NCI-H82 (cell line): ENCODE measurements at places on chromosomes 12 and 14.

- no peak for DNase-seq
Measured at GRCh38 chr14:105745433-105746123, 219.2 kb downstream of the TMEM121 start.

DNA sequence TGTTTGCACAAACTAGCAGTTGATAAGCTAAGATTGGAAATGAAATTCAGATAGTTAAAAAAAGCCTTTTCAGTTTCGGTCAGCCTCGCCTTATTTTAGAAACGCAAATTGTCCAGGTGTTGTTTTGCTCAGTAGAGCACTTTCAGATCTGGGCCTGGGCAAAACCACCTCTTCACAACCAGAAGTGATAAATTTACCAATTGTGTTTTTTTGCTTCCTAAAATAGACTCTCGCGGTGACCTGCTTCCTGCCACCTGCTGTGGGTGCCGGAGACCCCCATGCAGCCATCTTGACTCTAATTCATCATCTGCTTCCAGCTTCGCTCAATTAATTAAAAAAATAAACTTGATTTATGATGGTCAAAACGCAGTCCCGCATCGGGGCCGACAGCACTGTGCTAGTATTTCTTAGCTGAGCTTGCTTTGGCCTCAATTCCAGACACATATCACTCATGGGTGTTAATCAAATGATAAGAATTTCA, 335.6 kb downstream of the TMEM121 start:
- DNase-seq, result no peak

GRCh38 chr12:69085852-69086251, 152.9 kb upstream of the CPM start:
- no peak for DNase-seq

DNA sequence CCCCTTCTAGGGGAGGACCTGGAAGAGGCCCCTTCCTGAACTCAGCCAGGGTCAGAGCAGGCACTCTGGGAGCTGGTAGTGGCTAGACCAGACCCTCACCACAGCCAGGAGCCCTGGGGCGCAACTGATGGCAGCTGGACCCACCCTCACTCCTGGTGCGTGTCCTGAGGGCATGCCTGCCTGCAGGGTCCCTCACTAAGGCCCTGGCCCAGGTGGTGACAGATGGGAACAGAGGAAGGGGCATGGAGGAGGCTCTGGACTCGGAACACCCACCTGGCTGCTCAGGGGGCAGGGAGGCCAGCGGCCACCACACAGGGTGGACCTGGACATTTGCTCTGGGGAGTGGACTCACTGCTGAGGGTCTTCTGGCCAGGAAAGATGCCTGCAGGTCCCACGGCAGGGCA, 342.2 kb upstream of the SFSWAP start:
- no peak for DNase-seq

DNA sequence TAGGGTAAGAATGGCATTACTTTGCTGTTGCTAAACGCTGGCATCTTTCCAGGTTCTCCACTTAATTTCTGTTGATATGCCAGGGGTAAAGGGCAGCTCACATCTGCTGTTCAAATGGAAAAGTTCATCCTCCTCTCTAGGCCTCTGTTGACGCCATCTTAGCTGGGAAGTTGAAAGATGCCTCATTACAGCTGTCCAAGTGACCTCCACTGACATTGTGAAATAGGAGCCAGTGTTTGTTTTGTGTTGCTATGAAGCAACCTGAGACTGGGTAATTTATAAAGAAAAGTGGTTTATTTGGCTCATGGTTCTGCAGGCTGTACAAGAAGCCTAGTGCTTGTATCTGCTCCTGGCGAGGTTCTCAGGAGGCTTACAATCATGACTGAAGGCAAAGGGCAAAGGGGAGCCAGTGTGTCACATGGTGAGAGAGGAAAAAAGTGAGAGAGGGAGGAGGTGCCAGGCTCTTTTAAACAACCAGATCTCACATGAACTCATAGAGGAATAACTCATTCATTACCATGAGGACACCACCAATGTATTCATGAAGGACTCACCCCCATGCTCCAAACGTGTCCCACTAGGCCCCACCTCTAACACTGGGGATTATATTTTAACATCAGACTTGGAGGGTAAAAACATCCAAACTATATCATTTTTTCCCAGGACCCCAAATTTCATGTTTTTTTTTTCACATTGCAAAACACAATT, 3.2 kb upstream of the ADAM21 start:
- DNase-seq, result no peak

DNA sequence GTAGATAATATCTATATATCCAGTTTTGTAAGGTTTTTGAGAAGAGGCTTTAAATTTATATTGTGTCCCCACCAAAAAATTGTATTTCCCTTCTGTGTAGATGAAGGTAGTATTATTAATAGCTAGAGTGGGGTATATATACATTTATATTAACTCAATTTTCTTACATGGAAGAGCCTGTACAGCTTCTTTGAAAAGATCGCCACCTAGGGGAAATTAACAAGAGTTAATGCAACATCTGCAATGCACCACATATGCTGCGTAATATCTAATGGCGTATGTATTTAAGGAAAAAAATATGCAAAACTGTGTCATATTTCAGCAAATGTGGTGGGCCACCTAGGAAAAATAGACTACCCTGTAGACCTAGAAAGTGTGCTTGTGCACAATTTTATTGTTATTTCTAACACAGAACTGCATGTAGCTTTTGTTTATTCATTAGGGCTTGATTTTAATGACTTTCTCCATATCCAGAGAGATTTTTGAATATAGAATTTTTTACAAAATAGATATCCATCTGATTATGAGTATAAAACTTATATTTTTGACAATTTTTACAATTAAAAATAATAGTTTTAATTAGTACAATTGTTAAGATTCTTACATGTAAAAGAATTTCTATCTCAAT, 14.0 kb downstream of the CCER1 start:
- peak; percentile 73 for DNase-seq

- DNase-seq, result no peak
Measured at GRCh38 chr12:10147714-10148403, 17.9 kb upstream of the CLEC7A start.

DNA sequence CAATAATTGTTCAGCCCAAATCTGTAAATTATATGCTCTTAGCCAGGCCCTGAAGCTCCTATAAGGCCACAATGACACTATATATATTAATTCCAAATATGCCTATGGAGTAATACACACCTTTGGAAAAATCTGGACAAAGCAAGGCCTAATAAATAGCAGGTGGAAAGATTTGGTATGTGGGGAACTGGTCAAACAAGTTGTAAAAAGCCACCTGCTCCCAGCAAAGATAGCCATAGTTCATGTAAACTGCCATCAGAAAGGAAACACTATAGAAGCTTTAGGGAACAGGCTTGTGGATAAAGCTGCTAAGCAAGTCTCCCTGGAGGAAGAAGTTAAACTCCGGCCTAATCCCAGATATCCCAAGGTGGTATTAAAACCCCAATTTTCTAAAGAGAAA, 29.7 kb downstream of the PRMT8 start:
- no peak for DNase-seq

DNA sequence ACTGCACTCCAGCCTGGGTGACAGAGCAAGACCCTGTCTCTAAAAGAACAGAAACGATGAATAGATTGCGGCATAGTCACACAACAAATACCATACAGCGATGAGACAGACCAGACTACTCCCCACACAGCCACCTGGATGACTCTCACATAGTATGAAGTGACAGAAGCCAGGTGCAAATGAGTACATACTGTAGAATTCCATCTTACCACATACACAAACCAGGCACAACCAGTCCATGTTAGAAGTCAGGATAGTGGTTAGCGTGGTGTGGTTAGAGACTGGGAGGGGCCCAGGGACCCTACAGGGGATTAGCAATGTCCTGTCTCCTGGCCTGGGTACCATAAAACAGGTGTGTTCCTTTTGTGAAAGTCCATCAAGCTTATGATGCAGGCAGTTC, 53.8 kb downstream of the FAM222A start:
- no peak for DNase-seq

- peak; percentile 16 for DNase-seq
Measured at GRCh38 chr12:30996752-30997151, 70.2 kb downstream of the TSPAN11 start.

- DNase-seq, result no peak
Measured at GRCh38 chr14:62528296-62528695, 517.0 kb downstream of the KCNH5 start.

DNA sequence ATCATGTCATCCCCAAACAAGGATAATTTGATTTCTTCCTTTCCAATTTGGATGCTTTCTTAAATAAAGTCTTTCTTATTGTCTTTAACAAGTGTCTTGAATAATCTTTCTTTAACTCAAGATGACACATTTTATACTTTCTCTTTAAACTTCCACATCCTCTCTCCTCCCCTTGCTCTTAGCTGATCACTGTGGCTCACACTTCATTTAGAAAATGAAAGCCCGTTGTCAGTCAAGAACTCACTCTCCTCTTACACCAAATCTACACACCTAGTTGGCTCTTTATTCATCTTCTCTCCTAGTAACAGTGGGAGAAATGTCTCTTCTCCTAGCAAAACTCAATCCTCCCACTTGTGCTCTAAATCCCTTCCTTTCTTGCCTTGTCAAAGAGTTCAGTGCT, 10.4 kb upstream of the RMST start:
- DNase-seq, result no peak

GRCh38 chr12:69900720-69901131, 75.7 kb downstream of the MYRFL start:
- peak; percentile 83 for DNase-seq

DNA sequence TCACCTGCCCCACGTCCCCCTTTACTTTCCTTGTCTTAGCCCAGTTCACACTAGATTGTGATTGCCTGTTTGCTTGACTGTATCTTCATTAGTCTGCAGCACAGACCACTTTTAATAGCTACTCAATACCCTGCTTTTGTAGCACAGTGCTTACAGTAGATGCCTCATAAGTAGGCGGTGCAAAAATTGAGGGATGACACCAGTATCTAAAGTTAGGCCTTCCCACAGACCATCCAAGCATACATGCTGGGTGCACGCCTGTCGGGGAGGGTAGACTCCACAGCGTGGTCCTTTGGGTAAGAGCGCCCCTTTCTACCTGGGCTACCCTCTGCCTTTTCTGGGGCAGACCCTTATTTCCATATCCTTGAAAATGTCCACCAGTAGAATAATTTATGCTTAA, 140.8 kb downstream of the GCH1 start:
- no peak for DNase-seq

DNA sequence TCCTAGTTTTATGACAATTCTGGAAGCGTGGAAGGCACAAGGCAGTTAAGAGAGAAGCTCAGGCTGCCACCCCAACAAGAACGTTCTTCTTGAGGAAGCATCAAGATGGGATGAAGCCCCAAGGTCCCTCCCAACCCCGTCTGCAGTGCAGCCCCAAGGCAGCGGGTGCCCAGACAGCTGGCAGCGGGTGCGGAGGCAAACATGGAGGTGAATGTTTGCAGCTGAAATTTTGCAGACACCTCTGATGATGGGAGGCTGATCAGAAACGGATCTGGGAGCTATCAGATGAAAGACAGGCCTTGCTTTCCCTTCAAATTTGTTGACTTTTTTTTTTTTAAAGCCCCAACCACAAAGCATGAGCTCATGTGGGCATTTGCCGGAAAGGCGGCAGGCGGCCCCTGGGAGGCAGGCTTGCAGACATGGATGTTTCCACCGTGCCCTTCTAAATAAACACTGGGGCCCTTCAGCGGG, 230.7 kb upstream of the RTL1 start:
- DNase-seq, result no peak

DNA sequence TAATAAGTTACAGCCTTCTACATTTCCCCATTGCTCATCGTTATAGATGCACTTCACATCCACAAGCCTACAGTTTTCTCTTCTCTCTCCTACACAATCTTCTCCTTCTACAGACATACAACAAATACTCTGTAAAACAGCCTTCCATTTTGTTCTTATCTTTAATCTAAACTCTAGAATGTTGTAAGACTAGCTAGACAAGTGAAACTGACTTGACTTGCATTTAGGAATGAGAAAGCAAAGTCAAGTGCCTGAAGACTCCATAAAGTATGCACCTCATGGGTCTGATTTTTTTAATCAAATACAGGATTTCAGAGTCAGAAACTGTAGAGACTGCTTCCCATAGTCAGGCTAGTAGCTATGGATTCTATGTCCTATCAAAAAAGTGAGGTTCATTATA, 190.3 kb downstream of the KLHL28 start:
- no peak for DNase-seq

DNA sequence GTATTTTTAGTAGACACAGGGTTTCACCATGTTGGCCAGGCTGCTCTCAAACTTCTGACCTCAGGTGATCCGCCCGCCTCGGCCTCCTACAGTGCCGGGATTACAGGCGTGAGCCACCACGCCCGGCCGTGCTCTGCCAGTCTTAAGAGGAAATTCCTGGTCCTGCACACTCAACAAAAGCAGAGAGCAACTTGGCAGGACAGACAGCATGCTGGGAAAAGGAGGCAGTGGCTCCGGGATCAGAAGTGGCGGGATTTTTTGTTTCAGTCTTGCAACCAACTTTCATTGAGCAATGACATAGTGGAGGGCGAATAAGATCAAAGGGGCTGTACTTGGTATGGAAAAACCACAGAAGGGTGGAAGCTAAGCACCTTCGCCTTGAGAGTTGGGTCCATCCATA, 2.1 kb downstream of the CKAP4 start:
- DNase-seq, result no peak

- peak; percentile 79 for DNase-seq
Measured at GRCh38 chr14:61461808-61462275, 140.5 kb downstream of the PRKCH start.

- no peak for DNase-seq
Measured at GRCh38 chr12:53340398-53340797, 4.2 kb upstream of the SP7 start.
